Colonic mucosa (tissue), 4 donors: ENCODE measurements at places on chromosomes 3 and 15. TPM values are rescaled to one million over a fixed set of nuclear protein-coding genes. Genes with fewer than 3 reads are reported as not detected.

The RAP2B gene
- 23.5 TPM for total RNA-seq

The NOX5 gene
- total RNA-seq: 0.17 TPM

The ALS2CL gene
- 21.8 TPM for total RNA-seq

The CCR5 gene
- 1.9 TPM for total RNA-seq

The CDHR4 gene
- not detected for total RNA-seq

The PLA1A gene
- total RNA-seq: 0.58 TPM

The TJP1 gene
- 70.1 TPM for total RNA-seq

The CLRN1 gene
- not detected for total RNA-seq

The ZIC4 gene
- not detected for total RNA-seq

The GREM1 gene
- 39.3 TPM for total RNA-seq

The MUC20 gene
- 58.1 TPM for total RNA-seq

The IGSF11 gene
- 0.50 TPM for total RNA-seq

The TMA7 gene
- 259 TPM for total RNA-seq

The SCG3 gene
- total RNA-seq: 0.72 TPM

The MAP1A gene
- 1.9 TPM for total RNA-seq

The C3orf49 gene
- total RNA-seq: not detected

The GP9 gene
- 0.37 TPM for total RNA-seq

The CYP19A1 gene
- not detected for total RNA-seq

The CCR9 gene
- total RNA-seq: 0.13 TPM

The TIMP4 gene
- 2.0 TPM for total RNA-seq

The ACAN gene
- total RNA-seq: 0.35 TPM

The SERINC4 gene
- 0.44 TPM for total RNA-seq

The IL17RB gene
- 18.6 TPM for total RNA-seq

The PROS1 gene
- 26.0 TPM for total RNA-seq

The RGMA gene
- 12.4 TPM for total RNA-seq

The NUP210 gene
- 23.8 TPM for total RNA-seq

The PLCH1 gene
- 11.0 TPM for total RNA-seq

The XYLB gene
- total RNA-seq: 17.4 TPM

The SORD gene
- 15.1 TPM for total RNA-seq

The WWTR1 gene
- total RNA-seq: 6.8 TPM
